ENCODE measurements at places on chromosomes 6 and 20. TPM values are rescaled to one million over a fixed set of nuclear protein-coding genes. Genes with fewer than 3 reads are reported as not detected.

The PGC gene
- 0.62 TPM for total RNA-seq

DNA sequence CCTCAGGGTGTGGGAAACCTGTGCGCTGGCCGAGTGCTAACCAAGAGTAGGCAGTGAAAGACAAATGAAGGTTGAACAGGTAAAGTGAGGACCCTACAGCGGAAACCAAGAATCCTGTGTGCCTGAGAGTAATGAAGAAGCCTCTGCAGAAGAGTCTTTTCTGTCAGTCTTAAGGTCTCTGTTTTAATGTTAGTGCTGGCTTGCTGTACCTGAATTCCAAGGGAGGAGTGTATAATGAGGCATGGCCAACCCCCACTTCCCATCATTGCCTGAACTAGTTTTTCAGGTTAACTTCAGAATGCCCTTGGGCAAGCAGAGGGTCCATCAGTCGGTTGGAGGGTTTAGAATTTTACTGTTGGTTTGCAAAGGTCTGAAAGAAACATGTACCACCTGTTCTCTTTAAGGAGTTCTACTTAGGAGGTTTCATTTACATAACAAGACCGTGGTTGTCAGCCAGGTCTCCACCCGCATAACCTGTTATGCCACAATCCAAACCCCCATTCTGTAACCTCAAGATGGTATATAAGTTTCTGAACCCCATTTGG, 589 bp upstream of the PDCD2 start:
- no peak for ATAC-seq

DNA sequence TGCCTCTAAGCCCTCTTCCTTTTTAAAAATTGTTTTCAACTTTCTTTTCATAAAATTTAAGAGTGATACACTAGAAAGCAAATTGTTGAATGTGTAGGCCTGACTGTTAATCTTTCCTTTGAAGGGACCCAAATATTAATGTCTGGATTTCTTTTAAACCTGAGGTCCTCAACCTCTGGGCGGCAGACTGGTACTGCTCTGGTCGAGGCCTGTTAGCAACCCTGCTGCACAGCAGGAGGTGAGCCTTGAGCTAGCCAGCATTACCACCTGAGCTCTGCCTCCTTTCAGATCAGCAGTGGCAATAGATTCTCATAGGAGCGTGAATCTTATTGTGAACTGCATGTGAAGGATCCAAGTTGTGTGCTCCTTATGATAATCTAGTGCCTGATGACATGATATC, 191.2 kb downstream of the MANEA start:
- no peak for ATAC-seq

DNA sequence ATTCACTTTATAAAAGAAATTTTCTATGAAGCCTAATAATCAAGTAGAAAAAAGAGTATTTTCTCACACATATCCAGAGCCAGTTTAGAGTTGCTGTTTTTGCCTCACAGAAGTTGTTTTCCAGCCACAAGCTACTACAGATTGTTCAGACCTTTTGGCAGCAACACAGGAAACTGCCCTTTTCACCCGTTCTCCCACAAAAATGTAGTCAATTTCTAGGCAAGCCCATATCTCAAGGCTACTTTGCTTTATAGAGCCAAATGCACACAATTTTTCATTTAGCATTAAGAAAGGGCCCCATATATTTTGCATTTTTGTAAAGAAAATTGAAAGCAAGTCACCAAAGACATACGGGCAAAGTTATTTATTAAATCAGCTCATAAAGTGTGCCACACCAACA, 49.5 kb downstream of the EPB41L2 start:
- no peak for ATAC-seq

The LTB gene
- 0.57 TPM for total RNA-seq

The PTCRA gene
- total RNA-seq = not detected

- ATAC-seq = no peak
These were observed 31.4 kb downstream of the HIVEP2 start for GRCh38 chr6:142913511-142914047.

GRCh38 chr6:128036808-128037570, 136.1 kb upstream of the THEMIS start:
- ATAC-seq = no peak

DNA sequence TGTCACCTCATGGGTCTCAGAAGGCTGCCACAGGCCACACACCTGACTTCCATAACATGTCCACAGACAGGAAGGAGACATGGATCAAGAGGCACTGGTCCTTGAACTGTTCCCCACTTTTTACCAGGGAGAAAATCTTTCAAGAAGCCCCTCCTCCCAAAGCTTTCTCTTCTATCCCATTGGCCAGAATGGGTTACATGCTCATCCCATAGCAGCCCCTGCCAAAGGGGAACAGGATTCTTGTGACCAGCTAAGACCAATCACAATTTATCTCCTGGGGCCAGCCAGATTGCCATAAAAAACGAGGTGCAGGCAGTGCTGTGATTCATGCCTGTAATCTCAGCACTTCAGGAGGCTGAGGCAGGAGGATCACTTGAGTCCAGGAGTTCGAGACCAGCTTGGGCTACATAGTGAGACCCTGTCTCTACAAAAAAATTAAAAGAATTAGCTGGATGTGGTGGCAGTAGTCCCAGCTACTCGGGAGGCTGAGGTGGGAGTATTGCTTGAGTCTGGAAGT, 59.4 kb downstream of the TMEM242 start:
- no peak for ATAC-seq

- no peak for ATAC-seq
These were observed 15.8 kb downstream of the TRAPPC3L start for GRCh38 chr6:116529466-116530290.

DNA sequence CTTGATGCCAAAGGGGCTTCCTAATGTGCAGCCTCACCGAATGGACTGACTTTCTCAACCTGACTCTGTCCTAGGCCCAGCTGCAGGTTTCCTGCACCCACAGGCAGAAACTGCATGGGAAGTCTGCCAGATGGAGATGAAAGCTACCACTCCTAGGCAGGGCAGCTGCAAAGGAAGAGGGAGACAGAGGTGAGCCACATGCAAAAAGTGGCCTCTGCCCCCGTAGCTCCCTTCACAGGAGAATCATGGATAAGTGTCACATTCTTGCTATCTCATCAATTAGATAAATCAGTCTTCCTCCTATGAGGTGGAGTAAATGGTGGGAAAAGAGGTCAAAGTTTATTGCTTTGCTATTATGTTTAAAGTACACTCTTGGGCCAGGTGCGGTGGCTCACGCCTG, 191.3 kb downstream of the ALDH8A1 start:
- ATAC-seq = no peak

DNA sequence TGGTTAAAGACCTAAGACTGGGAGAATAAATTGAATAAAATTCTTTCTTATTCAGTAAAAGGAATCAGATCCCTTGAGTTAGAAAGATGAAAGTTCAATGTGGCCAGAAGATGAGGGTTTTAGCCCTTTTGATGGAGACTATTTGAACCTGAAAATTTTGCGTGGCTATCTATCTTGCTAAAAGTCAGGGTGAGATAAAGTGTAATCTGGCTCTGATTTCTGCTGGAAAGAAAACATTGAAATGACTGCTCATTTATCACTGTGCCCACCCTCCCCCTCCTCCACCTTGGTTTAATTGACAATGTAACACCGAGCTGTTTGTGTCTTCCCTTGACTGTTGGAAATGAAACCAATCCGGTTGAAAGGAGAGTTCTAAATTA, 32.9 kb upstream of the TCF21 start:
- no peak for ATAC-seq

DNA sequence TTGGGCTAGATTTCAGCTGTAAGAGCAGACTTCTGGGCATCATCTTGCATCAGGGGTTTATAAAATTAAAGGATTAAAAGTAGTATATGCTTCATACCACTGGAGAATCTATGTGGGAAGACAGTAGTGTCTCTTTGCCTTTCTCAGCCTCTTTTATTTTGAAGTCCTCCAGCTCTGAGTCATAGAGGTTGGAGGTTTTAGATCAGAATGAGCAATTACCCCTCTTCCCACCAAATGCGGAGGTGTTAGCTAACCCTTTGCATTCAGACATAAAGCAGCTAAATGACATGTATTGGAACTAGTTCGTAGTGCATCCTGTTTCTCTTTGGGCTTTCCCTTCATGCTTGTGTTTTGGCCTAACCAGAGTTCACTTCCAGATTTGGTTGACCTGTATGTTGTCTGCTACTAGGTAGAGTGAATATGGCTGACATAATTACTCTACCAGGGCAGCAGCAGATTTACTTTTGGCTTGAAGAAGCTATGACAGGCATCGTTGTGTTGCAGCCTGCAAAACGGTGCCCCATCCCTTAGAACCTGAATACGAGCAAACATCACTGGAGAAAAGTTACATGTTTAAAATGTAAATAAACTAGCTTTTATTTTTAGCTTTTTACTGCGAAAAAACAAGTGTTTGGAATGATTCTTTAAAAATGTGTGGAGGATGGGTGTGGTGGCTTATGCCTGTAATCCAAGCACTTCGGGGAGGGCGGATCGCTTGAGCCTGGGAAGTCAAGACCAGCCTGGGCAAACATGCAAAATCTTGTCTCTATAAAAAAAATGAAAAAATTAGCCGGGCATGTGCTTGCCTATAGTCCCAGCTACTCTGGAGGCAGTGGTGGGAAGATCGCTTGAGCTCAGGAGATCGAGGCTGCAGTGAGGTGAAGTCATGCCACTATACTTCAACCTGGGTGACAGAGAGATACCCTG, 82.2 kb downstream of the MYO6 start:
- ATAC-seq = no peak

GRCh38 chr6:54515713-54516112, 207.5 kb downstream of the TINAG start:
- ATAC-seq = no peak

GRCh38 chr6:72857791-72858585, 236.1 kb downstream of the KCNQ5 start:
- no peak for ATAC-seq

DNA sequence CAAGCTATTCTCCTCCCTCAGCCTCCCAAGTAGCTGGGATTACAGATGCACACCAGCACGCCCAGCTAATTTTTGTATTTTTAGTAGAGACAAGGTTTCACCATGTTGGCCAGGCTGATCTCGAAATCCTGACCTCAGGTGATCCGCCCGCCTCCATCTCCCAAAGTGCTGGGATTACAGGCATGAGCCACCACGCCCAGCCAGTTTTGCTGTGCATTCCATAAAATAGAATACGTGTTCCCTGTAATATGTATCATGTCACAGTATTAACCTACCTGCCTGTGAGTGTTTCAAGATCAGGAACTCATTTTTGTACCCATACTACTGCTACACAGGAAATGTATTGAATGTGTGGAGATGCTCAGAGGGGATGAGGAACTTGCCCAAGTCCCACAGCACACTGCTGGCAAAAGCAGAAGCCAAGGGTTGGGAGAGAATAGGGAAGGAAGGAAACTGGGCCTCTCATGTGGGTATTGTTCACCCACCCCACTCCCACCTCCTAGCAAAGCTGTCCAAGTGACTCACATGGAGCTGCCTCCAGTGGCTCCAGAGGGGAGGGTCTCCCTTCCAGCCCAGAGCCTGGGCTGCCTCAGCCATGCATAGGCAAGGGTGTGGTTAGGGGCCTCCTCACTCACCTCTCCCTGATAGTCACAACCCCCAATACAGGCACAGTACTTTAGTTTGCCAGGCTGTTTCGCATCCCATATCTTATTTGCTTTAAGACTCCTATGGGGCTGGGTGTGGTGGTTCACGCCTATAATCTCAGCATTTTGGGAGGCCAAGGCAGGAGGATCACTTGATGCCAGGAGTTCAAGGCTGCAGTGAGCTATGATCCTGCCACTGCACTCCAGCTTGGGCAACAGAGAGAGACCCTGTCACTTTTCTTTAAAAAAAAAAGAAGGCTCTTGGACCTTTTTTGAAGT, 9.4 kb downstream of the HM13 start:
- peak; percentile 66 for ATAC-seq

DNA sequence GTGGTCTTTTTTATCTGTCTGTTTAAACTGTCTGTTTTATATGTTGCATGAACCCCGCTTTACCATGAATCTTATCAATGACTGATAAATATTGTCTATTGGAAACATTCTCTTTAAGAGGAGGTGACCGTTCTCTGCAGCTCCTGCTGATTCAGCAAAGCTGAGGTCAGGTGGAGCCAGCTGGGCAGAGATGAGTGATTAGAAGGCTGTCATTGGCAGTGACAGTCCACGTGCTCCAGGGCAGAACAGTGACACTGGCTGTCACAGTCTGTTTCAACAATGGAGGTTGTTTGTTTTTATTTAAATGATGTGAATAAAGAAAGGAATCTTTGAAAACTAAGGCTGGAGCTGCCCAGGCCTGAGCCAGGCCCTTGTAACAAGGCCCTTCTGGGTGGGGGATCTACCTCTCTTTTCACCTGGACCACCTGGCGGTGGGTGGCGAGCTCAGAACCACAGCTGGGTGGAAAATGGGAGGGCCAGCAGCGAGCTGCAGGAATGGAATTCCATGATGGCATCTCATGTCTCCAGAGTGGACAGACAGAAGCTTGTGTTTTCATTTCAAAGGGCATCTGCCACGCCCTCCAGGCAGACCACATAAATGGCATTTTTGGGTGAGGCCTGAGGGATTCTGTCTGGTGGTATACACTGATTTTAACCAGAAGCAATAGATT, 12.6 kb downstream of the SYNJ2 start:
- no peak for ATAC-seq

- ATAC-seq = no peak
These were observed 93.3 kb downstream of the CDH22 start for GRCh38 chr20:46214824-46215488.

DNA sequence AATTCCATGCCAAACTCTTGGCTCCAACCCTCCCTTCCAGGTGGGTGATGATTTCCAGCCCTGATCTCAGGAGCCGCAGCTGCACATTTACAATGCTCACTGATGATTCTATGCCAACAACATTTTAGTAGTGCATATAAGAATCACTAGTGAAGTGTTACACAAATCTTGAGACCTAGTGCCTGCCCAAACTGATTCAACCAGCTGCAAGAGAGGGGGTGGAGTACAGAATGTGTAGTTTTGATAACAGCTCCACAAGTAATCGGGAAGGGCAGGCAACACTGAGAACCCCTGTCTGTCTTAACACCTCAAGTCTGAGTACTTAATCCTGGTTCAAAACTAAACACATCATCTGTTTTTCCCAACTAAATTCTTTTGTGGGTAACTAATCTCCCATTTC, 91.7 kb downstream of the PRDM1 start:
- ATAC-seq = no peak

The CD83 gene
- total RNA-seq = 1.7 TPM
